ENCODE measurements at places on chromosomes 1 and 21.

DNA sequence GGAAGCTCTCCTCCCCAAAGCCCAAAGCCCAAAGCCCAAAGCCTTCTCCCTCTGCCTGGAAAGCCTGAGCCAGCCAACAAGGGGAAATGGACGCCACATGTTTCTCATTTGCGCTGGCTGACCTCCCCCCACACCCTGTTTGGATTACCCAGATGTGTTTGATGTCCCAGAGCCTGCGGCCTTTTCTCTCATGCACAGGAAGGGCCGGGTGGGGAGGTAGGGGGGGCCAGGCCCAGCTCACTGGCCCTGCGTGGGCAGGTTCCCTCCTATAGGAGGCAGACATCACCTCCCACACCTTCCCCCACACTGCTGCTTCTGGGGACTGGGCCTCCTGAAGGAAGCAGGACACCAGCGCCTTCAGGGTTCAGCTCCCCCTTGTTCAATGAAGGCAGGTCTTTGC is 116.3 kb downstream of the NAV1 start:
- DNase-seq: no peak

- DNase-seq: no peak
Measured at GRCh38 chr1:215992620-215993019, 425.5 kb downstream of the KCTD3 start.

GRCh38 chr1:174726167-174726879 is 273.4 kb upstream of the CACYBP start:
- DNase-seq: no peak

DNA sequence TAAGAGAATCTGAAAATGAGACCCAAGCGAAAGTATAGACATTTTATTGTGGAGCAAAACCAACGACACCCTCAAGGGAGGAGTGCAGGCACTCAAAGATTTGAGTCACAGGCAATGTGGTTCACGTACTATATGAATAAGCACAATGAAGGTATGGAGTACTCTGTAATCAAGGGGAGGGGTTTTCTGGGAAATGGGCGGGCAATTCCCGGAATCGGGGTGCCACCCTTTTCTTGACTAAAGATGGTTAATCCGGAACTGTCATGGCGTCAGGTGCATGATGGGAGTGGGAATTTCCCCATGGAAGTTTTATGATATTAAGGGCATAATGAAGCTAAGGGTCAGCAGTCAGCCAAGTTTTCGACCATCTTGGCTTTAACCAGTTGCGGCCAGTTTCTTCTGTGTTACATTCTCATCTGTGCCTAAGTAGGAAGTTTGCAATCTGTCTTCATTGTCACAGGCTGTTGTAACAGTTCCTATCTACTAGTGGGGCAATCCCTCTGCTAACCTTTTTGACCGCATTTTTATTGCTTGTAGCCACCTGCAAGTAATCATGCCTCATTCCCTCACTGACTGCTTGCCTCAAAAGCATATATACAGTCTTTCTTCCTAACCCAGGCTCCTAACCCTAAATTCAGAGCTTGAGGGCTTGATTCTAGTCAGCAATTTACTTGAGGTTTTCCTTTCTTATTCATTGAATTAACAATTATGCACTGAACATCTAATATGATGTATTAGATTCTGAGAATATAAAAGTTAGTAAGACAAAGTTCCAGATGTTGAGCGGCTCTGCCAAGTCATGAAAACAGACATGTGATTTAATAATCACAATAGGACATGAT is 775 bp upstream of the AIM2 start:
- DNase-seq: peak; percentile 93

GRCh38 chr1:20431176-20431460 is 54.9 kb downstream of the CAMK2N1 start:
- no peak for DNase-seq

Data from stimulated activated CD8-positive, alpha-beta memory T cell treated with anti-CD3 and anti-CD28 coated beads, Interleukin-15, amount 100 ng/mL, for 24 hours (primary cell).